ENCODE measurements at places on chromosomes 4 and X.

- DNase-seq = no peak
These were observed 15.6 kb downstream of the CD38 start for GRCh38 chr4:15793506-15794363.

GRCh38 chrX:51779306-51779705 lies 36.1 kb downstream of the GSPT2 start:
- DNase-seq = peak; percentile 10

DNA sequence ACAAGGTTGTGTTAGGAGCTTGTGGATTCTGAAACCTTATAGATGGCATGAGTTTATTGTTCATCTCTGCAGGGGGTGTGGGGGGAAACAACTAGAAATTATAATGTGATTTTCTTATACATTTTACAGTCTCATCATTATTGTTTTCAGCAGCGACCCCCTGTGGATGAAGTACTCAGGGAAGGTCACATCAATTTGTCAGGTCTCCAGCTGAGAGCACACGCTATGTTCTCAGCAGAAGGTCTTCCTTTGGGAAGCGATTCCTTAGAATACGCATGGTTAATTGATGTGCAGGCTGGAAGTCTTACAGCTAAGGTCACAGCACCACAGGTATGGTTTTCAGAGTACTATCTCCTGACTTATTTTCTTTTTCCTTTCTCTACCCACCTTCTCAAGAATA lies 72.2 kb downstream of the BLTP1 start:
- DNase-seq = peak; percentile 20

- no peak for DNase-seq
These were observed 96.5 kb upstream of the MYOZ2 start for GRCh38 chr4:119039160-119039559.

GRCh38 chr4:7256984-7257810 lies 64.9 kb downstream of the SORCS2 start:
- no peak for DNase-seq

GRCh38 chr4:73870260-73870659 lies 1.1 kb downstream of the CXCL1 start:
- no peak for DNase-seq

DNA sequence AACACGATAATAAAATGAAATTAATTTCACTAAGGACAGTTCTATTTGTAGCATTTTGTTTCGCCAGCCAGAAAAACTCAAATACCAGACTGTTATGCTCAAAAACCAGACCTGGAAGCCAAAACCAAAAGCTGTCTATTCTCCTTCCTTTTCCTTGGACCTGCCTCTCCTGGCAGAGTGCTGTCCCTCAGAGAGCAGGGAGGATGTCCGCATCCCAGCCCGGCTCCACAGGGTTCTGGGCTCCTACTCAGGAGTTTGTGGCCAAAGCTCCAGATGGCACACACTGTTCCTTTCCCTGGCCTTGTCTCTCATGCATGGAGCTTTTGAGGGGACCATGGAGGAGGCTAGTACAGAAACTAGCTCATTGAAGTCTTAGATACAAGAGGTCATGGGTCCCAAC lies 41.9 kb upstream of the C1QTNF7 start:
- no peak for DNase-seq

GRCh38 chr4:169184236-169184635 lies 86.5 kb downstream of the SH3RF1 start:
- no peak for DNase-seq

DNA sequence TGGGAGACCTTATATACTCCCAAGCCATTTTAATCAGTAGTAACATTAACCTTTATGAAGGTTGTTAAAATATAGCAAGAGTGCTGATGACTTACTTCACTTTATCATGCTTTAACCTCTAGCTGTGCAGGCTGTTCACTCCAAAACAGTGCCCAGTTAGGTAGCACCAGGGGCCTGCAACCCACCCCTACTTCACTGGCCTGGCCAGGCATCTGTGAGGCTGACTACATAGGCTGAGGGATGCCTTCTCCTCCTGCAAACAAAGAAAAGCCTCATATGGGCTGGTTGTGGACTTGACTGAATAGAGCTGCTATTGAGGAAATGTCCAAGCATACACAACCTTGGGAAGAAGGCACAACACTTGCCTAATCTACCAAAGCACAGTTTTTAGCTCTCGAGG lies 172.8 kb downstream of the SHROOM3 start:
- no peak for DNase-seq

Measured in iPS-NIHi11 (cell line).